ENCODE measurements at places on chromosomes 7 and 10.

DNA sequence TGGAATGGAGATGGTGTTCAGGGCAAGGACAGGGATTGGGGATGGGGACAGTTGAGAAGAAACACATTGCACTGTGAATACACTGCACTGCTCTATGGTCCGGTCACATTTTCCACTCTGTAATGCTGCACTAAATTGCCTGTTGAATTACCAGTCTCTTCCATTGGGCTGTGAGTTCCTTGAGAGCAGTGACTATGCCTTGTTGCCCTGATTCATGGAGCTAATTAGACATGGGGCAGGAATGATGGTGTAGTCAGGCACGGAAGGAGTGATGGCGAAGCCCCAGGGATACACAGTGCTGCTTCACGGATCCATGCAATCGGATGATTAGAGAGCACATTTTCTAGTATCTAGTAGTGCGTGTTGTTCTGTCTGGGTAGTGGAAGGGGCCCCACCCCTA is 25.4 kb upstream of the GPAM start:
- no peak for DNase-seq

DNA sequence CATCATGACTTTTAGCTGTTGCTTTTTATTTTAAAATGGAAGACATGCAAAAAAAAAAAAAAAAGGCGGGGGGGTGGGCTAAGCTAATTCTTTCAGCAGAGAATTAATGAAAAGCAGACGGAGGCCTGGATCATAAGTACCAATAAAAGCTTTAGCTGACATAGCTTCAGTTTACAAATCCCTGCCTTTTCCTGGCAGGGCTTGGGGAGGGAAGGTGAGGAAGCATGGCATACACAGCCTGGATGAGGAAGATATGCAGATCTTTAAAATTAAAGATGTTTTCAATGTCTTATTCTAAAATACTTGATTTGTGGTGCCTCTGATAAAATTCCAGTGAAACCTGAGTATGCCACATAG is 57.0 kb downstream of the ICA1 start:
- DNase-seq = no peak

- no peak for DNase-seq
These were observed 148.8 kb upstream of the NPY start for GRCh38 chr7:24135003-24135817.

DNA sequence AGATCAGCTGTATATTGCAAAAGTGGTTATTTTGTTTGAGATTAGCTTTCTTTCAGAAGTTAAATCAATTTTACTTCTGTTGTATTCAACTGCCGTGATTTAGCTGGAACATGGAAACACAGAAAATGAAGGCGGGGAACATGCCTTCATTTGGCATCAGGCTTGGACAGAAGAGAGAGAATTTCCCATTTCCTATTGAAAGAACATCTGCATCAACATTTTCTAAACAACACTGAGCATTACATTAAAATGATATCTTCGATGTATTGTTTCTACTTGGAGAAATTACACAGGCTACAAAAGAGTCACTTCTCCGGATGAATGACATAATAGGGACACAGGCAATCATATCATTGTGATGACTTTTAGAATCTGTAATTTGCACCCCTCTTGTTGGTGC is 46.6 kb upstream of the KLF6 start:
- no peak for DNase-seq

- no peak for DNase-seq
These were observed 152.3 kb downstream of the NEBL start for GRCh38 chr10:20744821-20745220.

DNA sequence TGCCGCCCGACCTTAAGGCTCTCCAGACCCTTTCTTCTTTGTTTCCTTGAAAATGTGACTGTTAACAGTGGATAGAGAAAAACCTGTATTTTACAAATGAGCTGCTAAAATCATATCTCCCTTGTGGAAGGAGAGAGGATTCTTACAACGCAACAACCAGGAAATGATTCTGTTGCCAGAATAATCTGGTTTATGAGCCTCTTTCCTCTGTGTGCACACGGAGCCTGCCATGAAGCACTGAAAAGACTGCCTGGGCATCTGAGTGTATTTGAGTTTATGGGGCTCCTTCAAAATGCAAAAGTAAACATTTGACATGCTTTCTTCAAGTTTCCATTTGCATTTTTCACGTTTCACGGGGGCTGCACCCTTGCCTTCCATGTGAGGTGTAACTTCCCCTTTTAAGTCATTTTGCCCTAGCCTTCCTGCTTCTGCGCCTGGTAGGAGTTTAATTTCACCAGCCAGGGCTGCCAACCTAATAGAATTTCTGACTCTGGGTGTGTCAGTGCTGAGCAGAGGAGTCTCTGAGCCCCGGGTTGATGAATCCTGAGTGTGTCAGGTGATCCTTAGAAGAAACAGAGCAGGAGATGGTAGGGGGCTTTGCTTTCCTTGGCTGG is 101.2 kb downstream of the GRB10 start:
- DNase-seq = no peak

All from caudate nucleus (tissue), 63 donors.